ENCODE measurements at places on chromosomes 6 and 20.

- DNase-seq, result no peak
Observed at GRCh38 chr6:24227556-24227955, 101.5 kb downstream of the NRSN1 start.

- DNase-seq, result no peak
Observed at GRCh38 chr6:149990212-149990660, 26.5 kb downstream of the ULBP1 start.

DNA sequence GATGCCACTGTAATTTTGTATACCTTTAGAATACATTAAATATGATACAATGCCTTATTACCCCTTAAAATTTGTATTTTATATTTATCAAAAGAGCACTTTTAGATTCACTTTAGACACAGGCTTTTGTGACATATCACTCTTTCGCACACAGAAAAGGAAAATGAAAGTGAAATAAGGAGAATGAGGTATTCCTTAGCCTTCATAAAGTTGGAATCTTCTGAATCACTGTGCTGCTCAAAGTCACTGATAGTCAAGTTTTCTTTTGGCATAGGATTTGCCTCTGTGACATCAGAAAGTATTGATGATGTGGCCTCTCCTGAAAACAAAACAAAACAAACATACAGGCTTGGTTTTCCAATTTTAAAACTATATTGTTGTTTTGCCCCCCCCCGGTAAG is 1097.1 kb downstream of the KIF16B start:
- DNase-seq, result no peak

DNA sequence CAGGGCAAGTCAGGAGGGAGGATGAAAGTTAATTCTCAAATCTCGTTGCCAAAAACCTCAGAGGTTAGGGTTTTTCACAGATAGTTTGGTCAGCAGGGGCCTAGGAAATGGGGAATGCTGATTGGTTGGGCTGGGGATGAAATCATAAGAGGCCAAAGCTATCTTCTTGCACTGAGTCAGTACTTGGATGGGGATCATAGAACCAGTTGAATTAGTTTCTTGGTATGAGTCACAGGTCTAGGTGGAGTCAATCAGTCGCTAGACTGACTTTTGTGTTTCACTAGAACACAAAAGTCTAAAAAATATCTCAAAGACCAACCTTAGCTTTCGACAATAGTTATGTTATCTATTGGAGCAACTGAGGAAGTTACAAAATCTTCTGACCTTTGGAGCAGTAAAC is 368.5 kb downstream of the TBC1D32 start:
- no peak for DNase-seq

GRCh38 chr20:5001174-5002076 is at the start of gene SLC23A2:
SLC23A2 (minus strand) TSS chr20:5001510; CDS start chr20:4932562, 68,948 bp downstream.
- no peak for DNase-seq

DNA sequence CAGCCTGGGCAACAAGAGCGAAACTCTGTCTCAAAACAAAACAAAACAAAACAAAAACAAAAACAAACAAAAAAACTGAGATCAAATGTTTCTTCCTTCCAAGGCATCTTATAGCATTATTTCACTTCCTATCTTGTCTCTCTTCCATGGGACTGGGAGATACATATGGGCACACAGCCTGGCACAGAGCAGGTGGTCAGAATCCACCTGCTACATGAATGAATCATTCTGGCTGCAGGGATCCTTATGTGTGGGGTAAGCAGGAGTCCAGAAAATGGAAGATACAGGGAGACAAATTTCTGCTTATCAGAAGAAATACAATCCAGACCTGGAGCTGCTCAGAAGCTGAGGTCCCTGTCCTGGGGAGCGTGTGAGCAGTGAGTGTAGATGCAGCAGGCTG is 18.2 kb upstream of the CCM2L start:
- DNase-seq, result no peak

DNA sequence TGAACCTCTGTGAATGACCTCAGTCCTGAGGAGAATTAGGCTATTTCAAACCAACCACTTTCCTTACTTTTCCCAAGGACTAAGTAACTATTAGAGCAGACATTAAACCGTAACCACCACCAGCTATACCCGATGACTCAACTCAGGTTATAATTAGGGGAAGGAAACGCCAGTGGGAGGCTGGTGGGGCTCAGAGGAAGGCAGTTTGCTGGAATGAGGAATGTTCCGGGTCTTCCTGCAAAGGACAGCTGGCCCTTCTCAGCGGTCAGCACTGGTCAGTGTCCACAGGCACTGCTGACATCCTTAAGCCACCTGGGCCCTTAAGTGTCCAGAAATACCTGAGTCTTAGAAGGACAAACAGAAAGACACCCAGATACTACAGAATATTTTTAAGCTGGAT is 515.2 kb downstream of the MAFB start:
- DNase-seq, result no peak

DNA sequence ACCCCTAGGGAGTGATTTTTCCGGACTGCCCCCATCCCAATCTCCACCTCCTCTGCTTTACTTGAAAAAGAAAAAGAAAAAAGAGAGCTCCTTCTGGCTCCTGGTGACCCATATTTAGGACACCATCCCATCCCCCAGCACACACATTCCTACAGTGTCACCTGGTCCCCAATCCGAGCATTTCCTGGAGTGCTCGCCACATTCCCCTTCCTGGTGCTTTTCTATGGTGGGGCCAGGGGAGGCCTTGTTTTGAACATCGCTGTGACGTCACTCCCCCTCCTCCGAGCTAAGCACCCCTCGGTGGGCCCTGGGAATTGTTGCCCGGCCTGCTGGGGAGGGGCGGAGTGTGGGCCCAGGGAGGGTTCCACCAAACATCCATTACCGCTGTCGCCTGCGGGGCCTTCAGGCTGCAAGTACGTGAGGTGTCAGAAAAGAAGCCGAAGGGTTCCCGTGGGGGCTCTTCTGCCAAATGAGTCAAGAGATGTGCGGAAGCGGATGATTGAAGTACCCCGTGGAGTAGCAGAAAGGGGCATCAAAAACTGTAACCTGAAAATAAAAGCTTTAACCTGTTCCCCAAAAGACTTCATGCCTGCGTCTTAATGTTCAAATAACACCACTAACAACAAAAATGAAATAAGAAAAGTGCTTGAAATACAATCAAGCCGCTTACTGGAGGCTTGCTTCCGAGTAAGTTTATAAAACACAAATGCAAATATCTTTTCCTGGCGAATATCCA is 2.8 kb upstream of the FOXC1 start:
- DNase-seq, result no peak

GRCh38 chr6:137341681-137342195 is 122.6 kb upstream of the IFNGR1 start:
- DNase-seq, result no peak

GRCh38 chr6:161658211-161658610 is 384.4 kb upstream of the AGPAT4 start:
- DNase-seq, result no peak

- no peak for DNase-seq
Observed at GRCh38 chr20:48607544-48607865, 220.3 kb downstream of the PREX1 start.

DNA sequence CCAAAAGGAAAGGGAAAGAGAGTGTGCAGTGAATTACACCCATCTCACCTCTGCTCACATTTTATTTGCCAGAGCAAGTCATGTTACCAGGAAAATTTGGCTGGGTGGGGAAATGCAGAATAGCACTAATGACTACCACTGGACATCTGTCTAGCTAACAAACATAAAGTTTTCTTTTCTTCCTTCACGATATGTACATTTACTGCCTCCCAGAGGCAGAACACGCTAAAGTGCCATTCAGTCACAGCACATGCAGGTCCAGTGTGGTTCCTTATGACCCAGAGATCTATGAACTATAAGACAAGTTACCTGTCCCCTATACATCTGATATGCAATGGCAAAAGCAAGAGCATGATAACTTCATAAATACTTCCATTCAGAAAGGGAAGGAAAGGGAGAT is 194.1 kb downstream of the OGFRL1 start:
- DNase-seq, result no peak

DNA sequence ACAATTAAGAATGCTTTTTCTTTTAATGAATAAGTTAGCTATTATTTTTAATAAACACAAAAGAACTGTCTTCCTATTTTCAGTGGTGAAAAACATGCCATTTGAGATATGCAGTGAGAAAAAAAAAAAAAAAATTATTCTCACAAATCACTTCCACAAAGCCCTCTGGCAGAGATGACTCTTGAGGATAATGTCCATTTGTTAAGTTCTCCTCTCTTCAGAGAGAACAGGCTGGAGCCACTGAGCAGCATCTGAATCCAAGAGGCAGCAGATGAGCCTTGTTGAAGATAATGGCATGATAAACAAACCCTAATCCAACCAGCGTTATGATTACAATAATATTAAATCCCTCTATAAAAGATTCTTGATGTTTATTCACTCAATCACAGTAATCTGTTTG is 105.0 kb downstream of the PTPRK start:
- no peak for DNase-seq

DNA sequence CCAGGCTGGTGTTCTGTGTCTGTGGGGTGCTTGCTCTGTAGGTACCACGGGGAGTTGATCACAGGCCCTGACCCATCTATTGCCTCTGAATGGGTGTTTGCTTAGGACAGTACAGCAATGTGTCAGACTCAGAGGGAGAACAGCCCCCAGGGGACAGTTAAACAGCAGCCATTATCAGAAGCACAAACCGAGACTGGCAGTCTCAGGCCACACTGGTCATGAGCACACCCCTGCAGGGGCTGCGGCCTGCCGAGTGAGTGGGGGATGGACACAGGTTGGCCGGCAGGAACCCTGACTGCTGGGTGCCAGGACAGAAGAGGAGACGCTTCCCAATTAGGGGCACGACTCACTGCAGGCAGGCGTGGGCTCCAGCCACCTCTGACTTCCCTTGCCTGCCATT is 395.6 kb downstream of the CDH4 start:
- DNase-seq, result no peak

- no peak for DNase-seq
Observed at GRCh38 chr6:136930528-136930927, 8.4 kb downstream of the SLC35D3 start.

DNA sequence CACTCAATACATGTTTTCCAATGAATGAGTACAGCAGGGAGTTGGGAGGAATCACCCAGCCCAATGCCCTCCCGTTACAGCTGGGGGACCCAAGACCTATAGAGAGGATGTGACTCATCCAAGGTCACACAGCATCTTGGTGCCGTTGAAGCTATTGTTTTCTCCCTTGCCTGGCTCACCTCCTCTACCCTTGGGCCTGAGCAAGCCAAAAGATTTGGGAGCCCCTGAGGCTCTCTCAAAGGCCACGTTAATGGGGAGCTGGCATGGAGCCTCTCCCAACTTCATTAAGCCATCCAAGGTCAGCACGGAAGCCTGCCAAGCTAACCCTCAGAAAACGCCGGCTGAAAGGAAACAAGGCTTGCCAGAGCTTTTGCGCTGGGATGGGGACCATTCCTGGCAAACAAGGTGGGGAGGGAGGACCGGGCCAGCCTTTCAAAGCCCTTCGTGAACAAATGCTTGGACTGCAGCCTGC is 30.4 kb downstream of the KCNB1 start:
- no peak for DNase-seq

GRCh38 chr6:139257291-139257690 is 34.5 kb downstream of the TXLNB start:
- DNase-seq, result no peak

DNA sequence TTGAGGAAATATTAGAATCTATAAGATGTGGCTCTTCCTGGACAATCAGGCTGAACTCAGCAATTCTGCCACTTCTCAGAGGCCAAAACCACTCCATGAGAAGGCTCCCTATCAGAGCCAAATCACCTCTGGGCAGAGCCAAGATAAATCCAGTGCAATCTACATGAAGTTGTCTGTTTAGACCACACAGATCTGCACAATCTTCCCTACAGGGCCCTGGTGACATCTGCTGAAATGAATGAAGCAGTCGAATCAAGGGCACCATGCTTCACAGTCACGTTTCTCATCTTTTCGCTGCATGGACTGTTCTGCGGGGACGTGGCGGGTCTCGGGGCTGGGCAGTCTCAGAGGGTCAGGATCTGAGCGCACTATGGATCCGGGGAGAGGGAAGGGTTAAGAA is 60.1 kb upstream of the CD93 start:
- no peak for DNase-seq

DNA sequence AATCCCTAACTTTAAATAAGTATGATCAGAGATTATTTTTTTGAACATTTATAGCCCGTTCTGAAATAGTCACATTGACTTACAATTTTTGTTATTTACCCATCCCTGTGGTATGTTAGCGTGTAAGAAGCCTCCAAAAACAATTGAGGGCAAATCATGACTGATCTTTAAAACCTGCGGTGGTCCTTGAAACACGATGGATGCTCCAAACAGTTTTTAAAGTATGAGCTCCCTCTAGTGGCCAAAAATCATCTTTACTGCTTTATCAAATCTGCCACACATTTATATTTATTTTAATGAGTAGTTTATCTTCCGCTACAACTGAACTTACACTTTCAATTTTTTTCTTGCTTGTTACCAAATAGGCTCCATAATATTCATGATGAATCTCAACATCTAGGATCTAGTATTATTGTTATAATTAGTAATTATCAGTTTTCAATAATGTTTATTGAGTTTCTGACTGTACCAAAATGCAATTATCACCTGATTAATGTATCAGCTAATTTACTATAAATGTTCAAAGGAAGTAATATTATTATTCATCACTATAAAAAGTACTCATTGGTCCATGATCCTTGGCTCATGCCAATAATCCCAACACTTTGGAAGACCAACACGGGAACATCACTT is 52.2 kb downstream of the MARCKS start:
- DNase-seq, result peak; percentile 14

DNA sequence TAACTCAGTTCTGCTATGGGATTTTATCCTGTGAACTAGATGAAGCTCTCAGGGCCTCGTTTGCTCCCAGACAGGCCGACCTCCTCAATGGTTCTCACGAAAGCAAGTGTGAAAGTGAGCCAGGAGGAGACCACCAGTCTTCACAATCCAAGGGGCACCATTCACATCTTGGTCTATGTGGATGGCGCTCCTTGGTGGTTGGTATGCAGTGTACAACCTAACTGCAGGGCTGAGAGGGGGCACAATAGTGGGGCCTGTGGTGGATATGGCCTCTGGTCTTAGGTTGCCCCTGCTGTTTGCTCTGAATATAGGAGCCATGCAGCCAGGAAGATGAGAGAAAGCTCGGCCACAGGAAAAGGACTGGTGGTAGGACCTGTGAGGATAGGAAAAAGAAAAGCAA is 24.7 kb downstream of the TRIM26 start:
- no peak for DNase-seq

- no peak for DNase-seq
Observed at GRCh38 chr20:56788041-56788670, 159.1 kb downstream of the TFAP2C start.

DNA sequence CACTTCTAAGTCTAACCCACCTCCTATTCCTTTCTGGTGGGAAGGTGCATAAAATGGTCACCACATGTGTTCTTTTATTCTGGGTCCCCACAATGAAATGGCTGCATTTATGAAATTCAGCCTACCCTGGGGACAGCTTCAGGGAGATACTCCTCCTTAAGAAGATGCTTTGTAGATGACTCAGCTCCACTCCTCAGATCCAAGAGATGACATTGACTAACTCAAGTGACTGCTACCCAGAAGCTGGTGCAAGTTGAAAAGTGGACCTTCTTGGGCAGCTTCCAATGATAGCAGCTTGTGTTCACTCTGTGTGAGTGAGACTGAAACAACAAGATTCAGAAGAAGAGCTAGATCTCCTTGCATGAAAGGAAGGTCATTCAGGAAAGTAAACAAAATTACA is 113.4 kb downstream of the SCP2D1 start:
- no peak for DNase-seq

Data from GM18507 (cell line).